HFF-Myc (cell line): ENCODE measurements at places on chromosomes 3 and 15.
A peak's percentile ranks its signal among the peaks of the same experiment; 100 is the strongest.

- DNase-seq: no peak
Observed at GRCh38 chr15:61681038-61681418, 379.2 kb downstream of the VPS13C start.

DNA sequence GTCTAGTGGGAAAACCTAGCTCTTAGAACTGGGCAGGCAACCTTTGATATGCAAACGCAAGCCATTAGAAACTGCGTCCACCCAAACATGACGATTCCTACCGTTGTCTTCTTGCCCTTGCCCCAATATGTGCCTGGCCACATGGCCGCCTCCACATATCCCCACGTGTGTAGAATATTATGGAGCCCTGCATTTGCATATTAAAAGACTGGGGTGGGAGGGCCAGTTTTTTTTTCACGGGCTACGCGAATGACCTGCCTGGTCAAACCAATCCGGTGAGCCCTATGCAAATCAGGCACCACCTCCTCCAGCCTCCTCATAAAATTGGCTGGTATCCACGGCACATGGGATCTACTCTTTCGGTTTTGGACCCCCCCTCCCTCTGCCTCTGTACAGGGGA, 381.0 kb upstream of the RGMA start:
- no peak for DNase-seq

- DNase-seq: peak; percentile 50
Observed at GRCh38 chr3:106299300-106300098, 430.7 kb upstream of the CBLB start.

GRCh38 chr3:112793326-112794081, 53.2 kb downstream of the CD200R1L start:
- DNase-seq: no peak

DNA sequence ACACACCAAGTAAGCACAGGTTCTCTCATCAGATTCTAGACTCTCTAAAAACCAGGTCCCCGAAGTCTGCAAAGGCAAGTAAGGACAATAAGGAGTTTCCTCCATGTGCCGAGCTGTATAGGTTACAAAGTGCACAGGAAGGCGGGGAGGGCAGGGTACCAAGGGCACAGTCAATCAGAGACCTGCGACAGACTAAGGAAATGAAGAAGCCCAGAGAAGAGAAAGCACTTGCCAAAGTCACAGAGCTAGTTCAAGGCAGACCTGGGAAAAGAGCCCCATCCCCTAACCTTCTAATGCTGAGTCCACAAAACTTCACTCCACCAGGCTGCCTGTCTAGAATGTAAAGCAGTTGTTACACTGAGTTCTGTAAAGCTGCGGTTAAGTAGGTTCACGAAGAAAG, 1.7 kb downstream of the SEC13 start:
- DNase-seq: no peak

- no peak for DNase-seq
Observed at GRCh38 chr3:13420045-13420830, at the start of gene NUP210. Gene NUP210, minus strand, starts transcription at chr3:13420322. Its CDS starts 96 bp downstream, at chr3:13420226.

DNA sequence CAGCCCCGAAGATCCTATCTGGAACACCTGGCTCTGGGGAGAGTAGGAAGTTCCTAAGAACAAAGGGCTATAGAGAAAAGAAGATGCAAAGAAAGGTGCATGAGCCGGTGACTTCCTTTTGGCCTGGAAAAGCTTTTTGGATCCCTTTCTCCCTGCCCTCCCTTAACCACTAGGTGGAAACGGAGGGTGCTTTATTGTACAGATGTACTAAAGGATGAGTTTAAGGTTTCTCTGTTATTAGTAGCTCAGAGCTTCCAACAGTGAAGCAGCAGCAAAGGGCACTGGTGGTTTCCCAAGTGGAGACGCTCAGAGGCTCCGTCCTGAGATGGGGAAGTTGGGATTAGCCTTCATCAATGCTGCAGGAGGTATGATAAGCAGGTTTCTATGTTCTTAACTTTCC, 5.9 kb upstream of the ADGRG7 start:
- no peak for DNase-seq

DNA sequence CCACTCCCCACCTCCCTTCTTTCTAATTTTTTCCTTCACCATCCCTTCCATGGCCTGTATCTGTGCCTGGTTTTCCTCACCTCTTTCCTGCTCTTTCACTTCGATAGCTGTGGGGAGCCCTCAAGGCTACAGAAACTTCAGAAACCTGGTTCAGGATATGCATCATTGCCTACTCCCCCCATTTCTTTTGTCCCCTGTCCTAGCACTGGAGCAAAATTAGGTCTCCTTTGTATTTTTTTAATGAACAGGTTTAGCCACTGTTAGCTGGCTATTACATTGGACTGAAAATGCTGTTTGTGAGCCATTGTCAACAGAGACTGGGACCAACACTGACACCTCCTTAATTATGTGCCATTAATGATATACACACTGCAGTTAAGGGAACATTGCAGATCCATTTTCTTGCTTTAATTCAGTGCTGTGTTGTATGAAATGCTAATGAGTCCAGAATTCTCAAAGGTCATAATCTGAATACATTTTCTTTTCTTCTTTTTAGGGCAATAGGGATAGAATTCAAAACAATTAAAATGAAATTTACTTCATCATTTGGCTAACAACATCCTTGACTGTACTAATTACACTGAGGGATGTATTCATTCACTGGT, 138.6 kb downstream of the PDCD6IP start:
- DNase-seq: no peak

DNA sequence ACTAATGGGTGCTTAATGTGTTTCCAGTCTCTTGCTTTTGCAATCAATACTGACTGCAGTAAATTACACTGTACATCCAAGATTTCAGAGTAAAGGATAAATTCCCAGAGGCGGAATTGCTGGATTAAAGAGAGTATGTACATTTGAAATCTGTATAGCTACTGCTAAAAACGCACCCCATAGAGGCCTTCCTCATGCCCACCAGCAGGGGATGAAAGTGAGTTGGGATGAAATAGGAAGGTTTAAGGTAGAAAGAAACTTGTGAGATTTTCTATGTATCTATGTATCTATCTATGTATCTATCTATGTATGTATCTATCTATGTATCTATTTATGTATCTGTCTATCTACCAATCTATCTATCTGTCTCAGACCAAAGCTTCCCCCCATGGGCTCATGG, 28.4 kb downstream of the TMEM44 start:
- DNase-seq: no peak

DNA sequence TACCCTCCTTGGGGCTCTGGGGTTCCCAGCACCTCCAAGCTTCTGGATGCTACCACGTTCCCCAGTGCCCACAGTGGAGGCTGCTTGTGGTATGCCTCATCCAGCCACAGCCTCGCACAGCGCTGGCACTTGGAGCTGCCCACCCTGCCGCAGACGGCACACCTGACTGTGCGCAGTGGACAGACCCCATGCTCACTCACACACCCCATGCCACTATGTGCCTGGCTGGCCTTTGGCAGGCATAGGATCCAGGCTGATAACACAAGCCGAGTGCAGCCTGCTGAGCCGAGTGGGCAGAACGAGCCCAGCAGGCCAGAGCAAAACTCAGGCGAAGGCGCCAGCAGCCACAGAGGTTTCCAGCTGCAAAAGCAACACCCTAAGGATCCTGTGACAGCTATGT, 311.5 kb downstream of the ULK4 start:
- no peak for DNase-seq

DNA sequence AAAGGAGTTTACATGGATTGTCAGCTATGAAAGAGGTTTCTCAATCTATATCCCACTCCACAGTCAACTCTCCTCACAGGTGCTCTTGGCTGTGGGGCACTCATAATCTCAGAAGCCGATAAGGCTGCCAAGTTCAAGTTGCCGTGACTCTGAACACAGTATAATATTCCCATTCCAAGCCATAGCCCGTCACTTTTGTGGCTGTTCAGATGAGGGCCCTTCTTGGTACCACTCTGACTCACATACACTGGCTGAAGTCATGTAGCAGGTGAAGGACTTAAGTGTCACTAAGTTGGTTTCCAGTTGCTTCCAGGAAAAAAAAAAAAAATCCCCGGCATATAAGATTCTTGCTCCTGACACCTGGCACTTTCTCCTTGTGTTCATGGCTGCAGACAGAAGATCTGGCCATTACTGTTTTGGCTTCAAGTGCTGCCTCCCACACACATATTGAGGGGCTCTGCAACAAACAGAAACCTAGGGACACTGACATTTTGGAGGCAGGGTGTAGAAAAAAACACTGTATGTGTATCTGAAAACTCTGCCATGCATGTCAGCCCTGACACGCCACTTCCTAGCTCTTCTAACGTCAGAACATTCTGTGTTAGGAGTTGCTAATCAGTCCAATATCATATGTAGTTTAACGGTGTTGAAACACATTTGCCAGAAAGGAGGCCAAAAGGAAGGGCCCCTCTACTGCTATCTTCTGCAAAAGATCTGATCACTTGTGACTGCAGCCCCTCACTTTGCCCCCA, 170.2 kb upstream of the ICE2 start:
- no peak for DNase-seq

DNA sequence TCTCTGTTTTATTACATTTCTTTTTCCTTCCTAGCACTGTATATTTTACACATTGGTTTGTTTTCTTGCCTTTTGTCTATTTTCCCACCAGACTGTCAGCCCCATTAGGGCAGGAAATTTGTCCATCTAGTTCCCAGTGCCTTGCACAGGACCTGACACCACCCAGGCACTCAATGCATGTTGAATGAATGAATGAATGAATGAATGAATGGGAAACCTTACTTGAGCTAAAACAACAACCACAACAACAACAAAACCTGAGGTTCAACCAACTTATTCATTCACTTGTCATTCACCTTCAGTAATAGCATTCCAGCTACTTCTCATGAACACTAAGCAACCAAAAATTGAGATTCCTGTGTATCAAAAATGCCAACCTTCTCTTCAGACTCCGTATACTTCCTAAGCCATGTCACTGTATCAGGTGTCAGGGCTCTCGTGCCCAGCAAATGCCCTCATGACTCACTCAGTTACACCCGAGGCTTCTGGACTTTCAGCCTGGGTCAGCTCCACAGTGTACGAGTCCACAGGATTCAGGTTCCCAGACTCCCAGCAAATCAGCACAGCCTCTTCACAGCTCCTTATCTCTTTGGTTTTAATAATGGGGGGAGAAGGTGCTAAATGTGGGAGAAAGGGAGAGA, 37.3 kb downstream of the FSD2 start:
- no peak for DNase-seq

GRCh38 chr15:49135342-49135857, 20.0 kb downstream of the COPS2 start:
- no peak for DNase-seq
